ENCODE measurements at places on chromosomes 16 and 17.

DNA sequence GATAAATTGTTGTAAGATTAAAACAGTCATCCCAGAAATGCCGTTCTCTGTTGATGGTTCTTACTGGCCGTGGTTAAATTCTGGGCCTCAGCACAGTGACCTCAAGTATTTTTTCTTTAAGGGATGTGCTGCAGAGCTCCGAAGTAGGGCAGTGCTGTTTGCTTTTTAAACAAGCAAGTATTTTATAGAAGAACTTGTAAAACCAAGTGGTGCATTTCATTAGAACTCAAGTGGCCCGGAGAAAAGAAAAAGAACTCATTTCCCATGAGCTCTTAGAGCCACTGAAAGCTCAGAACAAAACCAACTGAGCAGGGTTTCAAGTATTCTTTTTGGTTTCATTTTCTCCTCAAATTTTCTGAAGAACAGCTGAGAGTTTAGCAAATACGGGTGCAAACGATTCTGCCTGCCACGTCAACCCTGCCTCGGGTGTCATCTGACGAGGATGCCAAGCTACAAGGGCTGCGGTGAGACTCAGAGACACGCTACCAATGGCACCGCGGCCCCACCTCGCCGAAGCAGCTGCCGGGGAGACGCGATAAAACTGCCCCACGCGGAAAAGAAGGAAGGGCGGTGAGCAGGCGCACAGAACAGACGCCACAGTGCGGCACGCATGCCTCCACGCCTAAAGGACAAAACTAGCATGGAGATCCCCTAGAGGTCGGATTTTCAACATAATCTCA, 6.3 kb downstream of the LMF1 start:
- DNase-seq: no peak

DNA sequence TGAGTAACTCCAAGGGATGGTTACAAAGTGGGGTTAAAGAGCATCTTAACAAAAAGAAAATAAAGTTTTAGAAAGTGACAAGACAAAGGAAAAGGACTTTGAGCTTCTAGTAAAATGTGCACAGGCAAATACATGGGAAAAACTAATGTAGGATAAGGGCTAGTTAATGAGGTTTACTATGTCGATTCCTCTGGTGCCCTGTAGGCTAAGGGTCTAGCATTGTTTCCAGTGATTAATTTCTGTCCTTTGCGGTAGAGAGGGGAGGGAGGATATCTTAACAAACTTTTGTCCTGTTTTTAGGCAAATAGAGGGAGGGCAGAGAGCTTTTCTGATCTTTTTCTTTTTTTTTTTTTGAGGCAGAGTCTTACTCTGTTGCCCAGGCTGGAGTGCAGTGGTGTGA, 96.6 kb upstream of the SIAH1 start:
- no peak for DNase-seq

DNA sequence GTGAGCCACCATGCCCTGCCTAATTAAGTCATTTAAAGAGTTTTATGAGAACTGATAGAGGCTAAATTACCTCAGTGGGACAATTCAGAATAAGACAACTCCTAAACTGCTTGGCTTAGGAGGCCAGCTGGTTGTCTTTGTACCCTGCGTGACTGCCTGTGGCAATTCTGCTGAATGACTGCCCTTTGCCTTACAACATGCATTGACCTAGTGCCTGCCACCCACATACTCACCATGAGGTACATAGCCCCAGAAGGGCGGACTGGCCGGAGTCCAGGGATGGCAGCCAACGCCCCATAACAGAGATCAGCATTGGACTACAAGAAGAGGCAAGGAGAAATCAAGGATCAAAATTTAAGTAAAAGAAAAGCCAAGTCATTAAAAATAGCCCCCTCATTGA, 7.3 kb downstream of the TAT start:
- DNase-seq: no peak

- DNase-seq: no peak
Measured at GRCh38 chr17:55463600-55463999, 42.0 kb upstream of the MMD start.

DNA sequence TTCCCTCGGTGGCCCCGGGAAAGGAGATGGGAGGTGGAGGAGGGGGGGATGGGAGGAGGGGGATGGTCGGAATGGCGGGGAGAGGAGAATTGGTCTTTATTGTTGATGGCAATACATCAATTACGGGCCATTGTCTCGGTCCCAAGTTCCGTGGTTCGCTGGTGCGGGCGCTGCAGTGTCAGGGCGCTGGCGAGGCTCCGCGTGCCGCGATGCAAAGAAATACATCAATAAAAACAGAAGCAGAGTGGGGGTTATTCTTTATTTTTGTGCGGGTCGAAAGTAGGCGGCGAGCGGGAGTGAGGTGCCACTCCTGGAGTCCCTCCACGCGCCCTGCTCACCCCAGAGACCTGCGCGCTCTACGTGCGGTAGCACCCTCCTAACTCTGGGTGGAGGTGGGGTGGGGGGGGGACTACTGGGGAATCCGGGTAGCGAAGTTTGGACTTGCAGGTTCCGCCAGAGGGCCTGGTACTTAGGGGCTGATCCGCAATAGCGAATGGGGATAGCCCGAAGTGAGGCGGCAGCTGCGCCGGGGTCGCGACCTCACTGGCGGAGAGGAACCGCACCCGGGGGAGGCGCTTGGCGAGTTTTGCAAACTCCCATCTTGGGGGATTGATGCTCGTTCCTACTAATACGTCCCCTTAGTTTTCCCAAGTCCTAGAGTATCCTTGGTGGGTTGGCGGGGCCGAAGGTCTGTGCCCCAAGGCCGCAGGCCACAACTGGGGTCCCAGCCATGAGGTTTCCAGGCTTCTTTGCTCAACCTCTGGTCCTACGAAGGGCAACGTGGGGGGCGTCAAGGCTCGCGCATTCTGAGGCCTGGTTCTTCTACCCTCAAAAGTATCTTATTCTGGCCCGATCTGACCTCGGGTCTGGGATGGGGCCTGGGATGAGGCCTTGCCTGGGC, 3.5 kb upstream of the SALL1 start:
- DNase-seq: no peak

GRCh38 chr17:19610879-19611278, 37.7 kb upstream of the ALDH3A2 start:
- no peak for DNase-seq

GRCh38 chr16:54431997-54432896, 145.7 kb upstream of the IRX3 start:
- no peak for DNase-seq

- no peak for DNase-seq
Measured at GRCh38 chr16:68786685-68787418, 49.8 kb downstream of the CDH1 start.

DNA sequence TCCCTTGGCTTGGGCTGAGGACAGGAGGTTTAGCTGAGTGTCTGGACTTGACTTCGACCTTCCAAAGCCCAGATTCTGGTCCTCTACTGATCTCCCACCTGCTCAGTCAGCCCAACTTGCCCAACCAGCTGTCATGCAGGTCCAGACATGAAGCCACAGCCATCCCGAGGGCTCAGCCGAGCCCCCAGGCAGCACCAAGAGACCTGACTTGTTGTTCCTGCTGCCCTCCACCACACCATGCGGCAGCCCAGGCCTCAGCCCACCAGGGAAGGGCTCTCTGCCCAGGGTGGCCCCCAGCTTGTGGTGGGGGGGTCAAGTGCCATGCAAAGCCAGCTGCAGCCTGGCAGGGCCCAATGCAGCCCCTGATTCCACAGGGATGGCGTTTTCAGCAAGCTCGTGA, 17.2 kb upstream of the CACNG4 start:
- no peak for DNase-seq

GRCh38 chr16:84138824-84139627, 6.0 kb downstream of the HSDL1 start:
- DNase-seq: no peak

GRCh38 chr17:80035687-80035936, at the start of gene TBC1D16:
TSS of gene TBC1D16 (minus strand) at chr17:80035872. CDS start at chr17:80013547, 22,325 bp downstream.
- no peak for DNase-seq

DNA sequence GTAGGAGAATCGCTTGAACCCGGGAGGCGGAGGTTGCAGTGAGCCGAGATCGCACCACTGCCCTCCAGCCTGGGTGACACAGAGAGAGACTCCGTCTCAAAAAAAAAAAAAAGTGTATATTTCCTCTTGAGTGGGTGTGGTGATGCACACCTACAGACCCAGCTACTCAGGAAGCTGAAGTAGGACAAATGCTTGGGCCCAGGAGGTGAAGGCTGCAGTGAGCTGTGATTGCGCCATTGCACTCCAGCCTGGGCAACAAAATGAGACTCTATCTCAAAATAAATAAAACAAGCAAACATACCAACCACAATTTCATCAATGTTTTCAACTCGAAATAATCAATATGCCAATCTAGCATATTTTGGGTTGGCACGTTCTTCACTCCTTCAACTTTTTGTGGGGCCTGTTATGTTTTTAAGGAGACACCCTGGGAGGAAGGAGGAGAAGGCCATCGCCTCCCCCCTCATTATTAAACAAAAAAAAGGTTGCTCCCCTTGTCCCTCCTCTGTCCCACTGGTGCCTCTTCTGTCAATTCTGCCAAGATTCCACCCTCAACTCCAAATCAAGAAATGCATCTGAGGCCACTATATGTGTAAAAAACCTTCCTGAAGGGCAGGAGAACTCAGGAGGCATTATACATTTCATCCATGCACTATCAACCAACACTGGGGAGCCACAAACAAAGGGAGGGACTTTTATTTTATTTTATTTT, 52.4 kb upstream of the ATF7IP2 start:
- no peak for DNase-seq

DNA sequence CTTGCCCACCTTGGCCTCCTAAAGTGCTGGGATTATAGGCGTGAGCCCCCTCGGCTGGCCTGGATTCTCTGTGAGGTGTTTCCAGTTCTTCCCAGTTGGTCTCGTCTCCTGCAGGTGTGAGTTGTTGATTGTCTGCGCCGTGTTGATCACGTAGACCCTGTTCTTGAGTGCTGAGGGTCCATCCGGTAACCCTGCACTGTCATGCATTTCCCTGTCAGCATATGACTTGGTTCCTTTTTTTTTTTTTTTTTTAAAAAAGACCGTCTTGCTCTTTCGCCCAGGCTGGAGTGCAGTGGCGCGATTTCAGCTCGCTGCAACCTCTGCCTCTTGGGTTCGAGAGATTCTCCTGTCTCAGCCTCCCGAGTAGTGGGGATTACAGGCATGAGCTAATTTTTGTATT, 17.3 kb downstream of the MGRN1 start:
- no peak for DNase-seq

GRCh38 chr16:85348911-85349334, 236.7 kb upstream of the CIBAR2 start:
- no peak for DNase-seq

- no peak for DNase-seq
Measured at GRCh38 chr16:4602331-4602730, 12.4 kb downstream of the UBALD1 start.

- DNase-seq: no peak
Measured at GRCh38 chr16:57394444-57394843, 10.1 kb upstream of the CCL17 start.
